Activated CD8-positive, alpha-beta T cell treated with anti-CD3 and anti-CD28 coated beads, Interleukin-2, amount 10 ng/mL, durations not matched to agents 7 days and 5 days (primary cell): ENCODE measurements at places on chromosomes 16 and 17. TPM values are rescaled to one million over a fixed set of nuclear protein-coding genes. Genes with fewer than 3 reads are reported as not detected.

IRX5 gene
- not detected for total RNA-seq

DNA sequence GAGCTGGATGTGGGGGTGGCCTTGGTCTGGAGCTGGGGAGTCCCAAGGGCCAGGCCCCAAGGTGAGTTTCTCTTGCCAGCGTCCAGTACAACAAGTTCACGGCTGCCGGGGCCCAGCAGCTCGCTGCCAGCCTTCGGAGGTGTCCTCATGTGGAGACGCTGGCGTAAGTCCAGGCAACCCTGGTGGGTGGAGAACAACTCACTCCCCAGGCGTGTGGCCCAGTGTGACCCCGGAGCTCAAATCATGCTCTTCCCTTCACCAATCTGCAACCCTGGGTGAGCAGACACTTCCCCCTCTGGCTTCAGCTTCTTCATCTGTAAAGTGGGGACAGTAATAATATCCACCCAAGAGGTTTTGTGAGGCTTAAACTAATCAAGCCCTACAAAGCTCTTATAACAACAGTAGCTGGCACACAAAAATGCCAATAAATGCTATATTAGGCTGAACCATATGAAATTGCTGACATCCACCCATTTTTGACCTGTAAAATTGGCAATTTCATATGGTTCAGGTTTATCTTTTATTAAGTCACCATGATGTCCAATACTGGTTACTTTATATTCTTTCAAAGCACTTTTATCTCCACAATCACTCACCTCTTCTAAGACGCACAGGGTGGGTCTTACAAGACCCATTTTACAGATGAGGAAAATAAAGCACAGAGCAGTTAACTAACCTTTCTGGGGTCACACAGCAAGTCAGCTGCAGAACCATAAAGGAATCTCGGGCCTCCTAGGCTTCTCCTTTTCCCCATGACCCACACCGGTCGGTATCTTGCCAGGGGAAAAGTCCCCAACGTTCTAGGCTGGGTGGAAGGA, 19.7 kb downstream of the DEXI start:
- no peak for DNase-seq

DNA sequence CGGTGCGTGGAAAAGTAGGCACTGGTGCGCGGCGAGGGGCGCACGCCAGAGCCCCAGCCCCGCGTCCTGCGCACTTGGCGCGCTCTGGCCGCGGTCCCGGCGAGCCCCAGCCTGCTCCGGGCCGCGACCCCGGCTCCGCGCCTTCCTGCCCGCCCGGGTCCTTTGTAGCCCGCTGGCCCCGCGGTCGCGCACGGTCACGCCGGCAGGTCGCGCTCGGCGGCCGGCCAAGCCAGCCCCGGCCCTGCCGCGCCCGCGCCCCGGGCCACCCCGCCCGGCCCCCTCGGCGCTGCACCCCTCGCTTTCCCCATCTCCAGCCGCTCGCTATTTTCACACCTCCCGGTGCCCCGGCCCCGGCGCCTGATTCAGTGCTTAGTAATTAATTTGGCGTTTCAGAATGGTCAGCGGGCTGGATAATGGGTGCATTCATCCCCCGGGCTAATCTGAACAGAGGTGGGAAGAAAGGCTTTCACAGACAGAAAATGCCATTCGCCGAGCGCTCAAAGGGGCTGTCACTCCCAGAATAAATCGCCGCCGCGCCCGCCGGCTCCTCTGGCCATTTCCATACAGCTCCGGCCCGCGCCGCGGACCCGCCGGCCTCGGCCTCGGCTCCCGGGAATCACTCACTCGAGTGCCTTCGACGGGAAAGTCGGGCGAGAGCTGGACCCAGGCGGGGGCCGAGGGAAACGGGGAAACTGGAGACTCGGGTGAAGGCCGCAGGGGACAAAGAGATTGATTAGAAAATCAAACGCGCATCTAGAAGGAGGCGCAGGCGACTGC, 17.8 kb upstream of the NTN1 start:
- DNase-seq, result no peak

GRCh38 chr17:30832438-30833124, 815 bp downstream of the ATAD5 start:
- no peak for DNase-seq

DNA sequence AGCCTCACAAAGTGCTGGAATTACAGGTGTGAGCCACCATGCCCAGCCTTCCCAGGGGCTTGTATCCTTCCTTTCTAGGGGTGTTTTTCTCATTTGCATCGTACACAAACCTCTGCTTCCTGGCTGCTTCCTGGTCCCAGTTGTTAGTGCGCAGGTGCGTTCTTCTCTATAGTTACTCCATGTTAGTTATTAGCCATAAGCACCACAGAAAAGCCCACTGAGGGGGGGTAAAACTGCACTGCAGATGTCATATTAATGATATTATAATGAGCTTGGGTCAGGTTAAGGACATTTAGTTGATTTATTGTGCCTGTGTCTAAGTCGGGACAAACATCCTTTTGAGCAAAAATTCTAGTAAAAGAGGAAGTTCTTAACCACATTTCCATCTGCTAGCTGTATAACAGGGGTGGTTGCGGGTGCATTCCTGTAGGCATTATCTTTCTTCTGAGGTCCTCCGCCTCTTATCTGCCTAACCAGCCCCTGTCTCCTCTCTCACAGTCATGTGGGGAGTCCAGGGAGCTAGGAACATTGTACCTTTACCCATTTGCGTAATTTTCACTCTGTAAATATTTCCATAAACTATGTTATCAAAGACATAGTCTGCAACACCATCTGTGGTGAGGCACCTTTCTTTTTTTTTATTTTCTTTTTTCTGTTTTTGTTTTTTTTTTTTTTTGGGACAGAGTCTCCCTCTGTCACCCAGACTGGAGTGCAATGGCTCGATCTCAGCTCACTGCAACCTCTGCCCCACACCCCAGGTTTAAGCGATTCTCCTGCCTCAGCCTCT, 23.6 kb upstream of the ATF7IP2 start:
- peak; percentile 22 for DNase-seq

GRCh38 chr17:34363183-34363661, at the start of gene CCL1:
Gene CCL1 (minus strand): TSS chr17:34363233. CDS start chr17:34363161, 72 bp downstream.
- DNase-seq, result no peak

ANKRD11 gene
- 175 TPM for total RNA-seq

DNA sequence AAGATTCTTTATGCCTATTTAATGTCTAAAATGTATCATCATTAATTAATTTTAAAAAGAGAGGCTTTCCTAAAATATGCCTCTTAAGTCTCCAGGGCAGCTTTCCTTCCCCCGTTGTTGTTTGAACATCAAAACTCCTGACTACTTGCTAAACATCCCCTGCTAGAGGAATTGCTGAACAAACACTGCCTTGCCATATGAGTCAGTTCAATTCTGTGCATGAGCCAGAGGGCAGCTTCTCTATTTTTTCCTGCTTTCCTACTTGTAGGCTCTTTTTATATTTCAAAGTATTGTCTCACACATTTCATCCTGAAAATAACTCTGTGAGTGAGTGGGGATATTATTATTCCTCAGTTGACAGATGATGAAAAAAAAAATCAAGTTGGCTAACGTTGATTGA, 143.4 kb downstream of the HS3ST4 start:
- no peak for DNase-seq

ABCC11 gene
- total RNA-seq, result not detected
